ENCODE measurements at places on chromosomes 11 and 22.
A peak's percentile ranks its signal among the peaks of the same experiment; 100 is the strongest.

GRCh38 chr11:2122222-2122906 lies 16.8 kb downstream of the IGF2 start:
- no peak for DNase-seq

- no peak for DNase-seq
These were observed 44.7 kb downstream of the ABTB2 start for GRCh38 chr11:34313099-34313517.

DNA sequence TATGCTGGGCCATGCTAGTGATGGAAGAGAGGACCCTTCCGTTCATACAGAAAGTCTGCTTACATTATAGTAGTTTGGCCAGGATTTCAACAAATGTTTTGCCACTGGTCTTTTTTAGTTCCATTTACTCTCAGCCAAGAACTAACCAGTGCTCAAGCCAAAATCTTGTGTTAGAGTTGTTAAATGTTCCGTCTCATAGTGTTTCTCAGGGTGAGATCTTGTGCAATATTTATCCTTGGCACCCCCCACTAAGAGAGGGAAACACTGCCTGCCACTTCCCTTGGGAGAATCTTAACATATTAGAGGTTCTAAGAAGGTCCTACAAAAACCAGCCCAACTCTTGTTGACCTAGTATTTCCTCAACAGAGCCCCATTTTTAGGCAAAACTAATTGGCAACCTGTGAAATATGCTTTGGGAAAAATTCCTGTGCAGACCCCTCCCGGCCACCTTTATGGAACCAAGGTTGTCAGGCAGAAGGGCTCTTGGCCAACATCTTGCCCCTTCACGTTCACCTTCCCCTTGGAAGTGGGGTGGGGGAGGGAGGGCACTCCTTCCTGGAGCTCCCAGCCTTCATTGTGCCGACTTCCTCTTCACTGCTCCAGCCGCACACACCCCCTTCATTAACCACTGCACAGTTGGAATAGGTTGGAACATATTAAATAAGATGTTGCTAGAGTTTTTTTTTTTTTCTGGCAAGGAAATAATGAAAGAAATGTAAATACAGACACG lies 173.2 kb upstream of the SORL1-AS1 start:
- no peak for DNase-seq

DNA sequence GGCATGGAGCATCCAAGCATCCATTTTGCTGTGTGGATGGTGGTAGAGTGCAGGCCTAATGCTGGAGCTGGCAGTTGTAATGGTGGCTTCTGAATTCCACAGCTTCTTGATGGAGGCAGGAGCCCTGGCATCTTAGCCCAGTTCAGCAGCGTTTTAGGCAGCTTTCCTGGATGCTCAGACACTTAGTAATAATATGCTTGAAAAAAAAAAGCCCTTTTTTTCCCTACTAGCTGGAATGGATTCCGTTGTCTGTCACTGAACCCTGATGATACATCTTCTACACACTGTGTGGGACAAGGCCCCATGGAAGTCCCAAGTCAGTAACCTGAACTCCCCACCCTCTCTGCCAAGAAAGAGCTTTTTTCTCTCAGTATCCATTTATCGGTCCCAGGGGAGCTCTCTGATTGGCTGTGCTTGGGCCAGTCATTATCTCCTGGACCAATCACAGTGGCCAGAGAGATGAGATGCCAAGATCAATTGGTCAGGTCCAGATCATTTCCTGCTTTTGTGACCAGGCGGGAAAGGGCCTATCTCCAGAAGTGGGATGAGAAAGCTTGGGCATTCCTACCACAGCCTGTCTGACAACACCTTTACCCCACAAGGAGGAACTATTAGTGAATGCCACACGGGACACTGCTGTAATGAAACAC lies 34.2 kb downstream of the MCM5 start:
- DNase-seq = no peak

- no peak for DNase-seq
These were observed 193.6 kb downstream of the BUD13 start for GRCh38 chr11:116579031-116579653.

- DNase-seq = no peak
These were observed 4.4 kb upstream of the MRPL23 start for GRCh38 chr11:1942558-1943260.

DNA sequence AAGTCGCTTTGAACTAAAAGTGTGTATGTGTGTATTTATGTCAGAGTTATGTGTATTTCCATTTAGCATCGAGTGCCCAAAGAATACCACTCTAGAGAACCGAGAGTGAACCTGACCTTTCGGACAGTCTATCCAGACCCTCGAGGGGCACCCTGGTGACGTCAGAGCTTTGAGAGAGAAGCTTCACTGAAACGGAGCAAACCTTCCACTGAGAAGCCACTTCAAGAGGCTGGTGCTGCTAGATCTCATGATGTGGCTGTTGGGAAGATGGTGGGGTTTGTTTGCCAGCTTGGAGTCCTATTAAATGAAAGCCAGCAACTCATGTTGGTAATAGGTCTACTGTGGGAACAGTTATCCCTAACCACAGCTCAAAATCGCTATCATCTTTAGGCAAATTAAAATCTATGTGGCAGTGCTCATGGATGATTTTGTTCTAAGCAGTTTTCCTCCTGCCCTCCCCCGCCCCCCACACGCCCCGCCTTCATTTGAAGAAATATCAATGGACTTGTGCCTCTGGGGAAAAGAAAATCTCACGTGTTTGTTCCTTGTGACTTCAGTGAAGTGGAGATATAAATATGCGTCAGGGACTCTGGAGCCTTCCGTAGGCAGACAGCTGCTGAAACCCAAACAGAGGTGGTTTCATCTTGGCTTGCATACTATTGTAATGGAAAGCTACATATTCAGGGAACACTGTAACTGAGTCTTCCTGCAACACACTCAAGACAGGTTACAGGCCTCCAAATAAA lies 22.4 kb upstream of the C11orf96 start:
- DNase-seq = no peak

GRCh38 chr11:111937461-111937769 lies 272 bp downstream of the DIXDC1 start:
- DNase-seq = no peak

DNA sequence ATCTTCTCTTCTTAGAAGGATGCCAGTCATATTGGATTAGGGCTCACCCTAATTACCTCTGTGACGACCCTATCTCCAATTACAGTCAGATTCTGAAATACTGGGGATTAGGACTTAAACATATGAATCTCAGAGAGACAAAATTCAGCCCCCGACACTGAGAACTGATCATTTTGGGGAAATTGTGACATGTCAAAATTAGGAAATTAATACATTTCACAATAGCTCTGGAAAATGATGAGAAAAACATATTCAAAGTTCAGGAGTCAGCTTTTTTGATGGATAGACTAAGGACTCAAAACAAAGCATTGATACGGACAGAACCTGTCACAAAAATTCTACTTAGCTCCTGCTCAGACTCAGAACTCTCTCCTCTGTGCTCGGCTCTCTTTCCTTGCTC lies 40.8 kb downstream of the COMMD9 start:
- DNase-seq = no peak

DNA sequence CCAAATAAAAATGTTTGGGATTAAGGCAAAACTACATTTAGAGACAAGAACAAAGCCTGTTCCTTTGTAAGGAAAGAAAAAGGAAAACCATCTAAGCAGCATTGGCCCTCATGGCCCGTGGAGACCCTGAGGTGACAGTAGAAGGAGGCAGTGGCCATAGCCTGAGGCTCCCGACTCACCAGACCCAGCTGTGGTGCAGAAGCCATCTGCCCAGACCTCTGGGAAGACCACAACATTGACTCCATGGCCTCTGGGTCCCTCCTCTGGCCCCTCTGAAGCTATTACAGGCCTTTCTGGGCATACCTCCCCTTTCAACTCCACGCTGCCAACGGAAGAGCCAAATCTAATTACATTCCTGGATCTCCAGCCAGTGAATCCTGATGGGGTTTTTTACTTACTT lies 6.4 kb downstream of the PRAME start:
- DNase-seq = no peak

DNA sequence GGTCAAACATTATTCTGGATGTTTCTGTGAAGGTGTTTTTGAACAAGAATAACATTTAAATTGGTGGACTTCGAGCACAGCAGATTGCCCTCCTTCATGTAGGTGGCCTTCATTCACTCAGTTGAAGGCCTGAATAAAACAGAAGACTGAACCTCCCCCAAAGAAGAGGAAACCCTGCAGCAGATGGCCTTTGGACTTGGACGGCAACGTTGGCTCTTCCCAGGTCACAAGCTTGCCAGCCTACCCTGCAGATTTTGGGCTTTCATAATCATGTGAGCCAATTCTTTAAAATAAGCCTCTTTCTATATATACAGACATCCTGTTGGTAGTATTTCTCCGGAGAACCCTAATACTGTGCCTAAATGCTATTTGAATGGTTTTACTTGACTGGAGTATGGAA lies 432.2 kb upstream of the NARS2 start:
- no peak for DNase-seq

GRCh38 chr11:27372164-27372563 lies 9.1 kb upstream of the CCDC34 start:
- no peak for DNase-seq

DNA sequence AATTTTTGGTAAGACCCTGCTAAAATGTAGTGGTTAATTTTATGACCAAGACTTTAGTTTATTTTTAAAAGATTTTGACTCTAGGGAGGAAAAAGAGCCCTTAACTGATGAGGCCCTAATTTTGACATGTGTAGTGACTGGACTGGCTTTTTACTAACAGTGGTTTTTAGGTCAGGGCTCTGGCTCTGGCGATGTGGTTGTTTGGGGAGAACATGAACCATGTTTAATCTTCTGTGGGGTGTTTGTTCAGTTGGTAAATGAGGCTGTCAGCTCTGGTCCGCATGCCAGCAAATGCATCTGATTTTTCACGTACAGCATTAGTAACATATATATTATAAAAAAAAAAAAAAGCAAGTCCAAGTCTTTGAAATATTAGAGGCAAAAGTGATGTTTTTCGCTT lies 104.3 kb downstream of the EXT2 start:
- DNase-seq = no peak

- no peak for DNase-seq
These were observed 18.4 kb downstream of the MS4A6E start for GRCh38 chr11:60345489-60345888.

DNA sequence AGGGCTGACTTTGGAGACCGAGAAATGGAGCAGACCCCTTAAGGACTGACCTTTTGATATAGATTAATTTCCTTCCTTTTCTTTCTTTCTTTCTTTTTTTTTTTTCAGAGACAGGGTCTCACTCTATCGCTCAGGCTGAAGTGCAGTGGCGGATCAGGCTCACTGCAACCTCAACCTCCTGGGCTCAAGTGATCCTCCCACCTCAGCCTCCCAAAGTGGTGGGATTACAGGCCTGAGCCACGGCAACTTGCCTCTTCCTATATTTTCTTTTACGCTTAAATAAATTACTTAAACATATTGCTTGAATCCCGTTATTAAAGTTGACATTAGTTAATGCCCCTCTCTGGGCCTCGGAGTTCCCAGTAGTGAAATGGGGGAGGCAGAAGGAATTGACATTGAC lies 350 bp upstream of the KCTD14 start:
- DNase-seq = no peak

GRCh38 chr11:126049159-126049558 lies 13.5 kb downstream of the CDON start:
- no peak for DNase-seq

GRCh38 chr11:18011633-18012032 lies 1.2 kb downstream of the SERGEF start:
- DNase-seq = no peak

- DNase-seq = peak; percentile 36
These were observed 25.1 kb upstream of the RELT start for GRCh38 chr11:73350908-73351636.

DNA sequence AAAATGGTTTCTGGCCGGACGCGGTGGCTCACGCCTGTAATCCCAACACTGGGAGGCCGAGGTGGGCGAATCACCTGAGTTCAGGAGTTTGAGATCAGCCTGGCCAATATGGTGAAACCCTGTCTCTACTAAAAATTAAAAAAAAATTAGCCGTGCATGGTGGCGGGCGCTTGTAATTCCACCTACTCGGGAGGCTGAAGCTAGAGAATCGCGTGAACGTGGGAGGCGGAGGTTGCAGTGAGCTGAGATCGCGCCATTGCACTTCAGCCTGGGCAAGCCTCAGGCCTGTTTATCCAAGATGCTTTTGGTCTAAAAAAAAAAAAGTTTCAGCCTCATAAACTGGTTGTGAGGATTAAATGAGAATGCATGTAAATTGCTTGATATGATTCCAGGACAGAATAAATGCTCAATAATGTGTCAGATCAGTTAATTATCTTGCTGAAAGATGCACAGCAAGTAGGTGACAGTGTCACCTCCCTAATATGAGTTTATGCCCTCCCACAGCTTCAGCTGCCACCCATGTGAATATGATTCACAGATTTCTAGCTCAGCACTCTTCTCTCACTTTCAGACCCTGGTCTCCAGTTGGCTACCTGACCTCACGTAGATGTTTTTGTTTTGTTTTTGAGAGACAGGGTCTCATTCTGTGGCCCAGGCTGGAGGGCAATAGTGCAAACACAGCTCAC lies 1.1 kb upstream of the ALG8 start:
- DNase-seq = no peak

DNA sequence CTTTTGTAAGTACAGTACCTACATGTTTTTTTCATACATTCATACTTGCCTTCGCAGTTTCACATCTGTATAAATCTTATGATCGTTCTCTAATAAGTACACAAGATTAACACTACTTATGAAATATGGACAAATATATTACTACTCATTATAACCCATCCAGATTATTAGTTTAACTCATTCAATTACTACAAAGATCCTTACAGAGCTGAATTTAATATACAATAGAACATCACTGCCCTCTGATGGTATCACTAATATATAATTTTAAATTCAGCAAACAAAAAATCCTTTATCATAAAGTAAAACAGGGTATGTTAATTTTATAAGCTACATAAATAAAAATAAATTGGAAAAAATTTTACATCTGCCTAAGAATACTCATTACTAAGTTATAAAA lies 7.4 kb downstream of the SVIP start:
- DNase-seq = no peak

DNA sequence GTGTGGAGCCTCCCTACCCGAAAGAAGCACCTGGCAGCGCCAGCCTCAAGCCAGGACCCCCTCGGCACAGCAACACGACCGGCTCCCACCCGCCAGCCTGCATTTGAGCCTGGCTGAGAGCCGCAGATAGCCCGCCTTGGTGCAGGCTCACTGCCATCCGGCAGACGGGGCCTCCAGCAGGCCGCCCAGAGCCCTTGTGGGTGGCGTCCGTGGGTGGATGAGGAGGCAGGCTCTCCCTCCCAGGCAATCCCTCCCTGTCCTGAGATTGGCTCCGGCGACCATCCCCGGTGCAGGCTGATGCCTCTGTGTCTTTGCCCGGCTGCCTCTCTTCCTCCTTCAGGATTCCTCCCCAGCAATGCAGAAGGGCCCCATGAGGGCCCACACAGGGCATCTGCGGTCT lies 1527.9 kb downstream of the BRD1 start:
- DNase-seq = no peak

Measured in stimulated activated CD4-positive, alpha-beta T cell treated with anti-CD3 and anti-CD28 coated beads, Interleukin-2, amount 100 ng/mL, for 4 hours (primary cell).